ENCODE measurements at places on chromosomes 1 and 21.
A peak's percentile ranks its signal among the peaks of the same experiment; 100 is the strongest.

- no peak for DNase-seq
Measured at GRCh38 chr1:239826736-239827135, 264.9 kb upstream of the FMN2 start.

GRCh38 chr1:43659212-43660166, 9.5 kb downstream of the KDM4A start:
- no peak for DNase-seq

GRCh38 chr1:37792943-37793686, 532 bp upstream of the MANEAL start:
- no peak for DNase-seq

DNA sequence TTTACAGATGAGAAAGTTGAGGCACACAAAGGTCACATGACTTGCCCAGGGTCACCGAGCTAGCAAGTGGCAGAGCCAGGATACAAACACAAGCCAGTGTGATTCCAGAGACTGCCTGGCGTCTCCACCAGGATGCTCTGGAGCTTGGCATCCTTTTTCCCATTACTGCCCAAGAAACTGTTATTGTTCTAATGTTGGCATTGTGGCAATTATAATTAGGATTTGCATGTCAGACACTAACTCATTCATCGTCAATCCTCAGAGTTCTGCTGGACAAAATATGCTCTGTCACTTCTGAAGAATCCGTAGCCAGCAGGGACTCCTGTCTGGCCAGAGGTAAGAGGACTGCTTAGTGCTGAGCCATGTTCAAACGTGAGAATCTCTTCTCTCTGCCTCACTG, 8.8 kb downstream of the KAZN start:
- DNase-seq, result no peak

DNA sequence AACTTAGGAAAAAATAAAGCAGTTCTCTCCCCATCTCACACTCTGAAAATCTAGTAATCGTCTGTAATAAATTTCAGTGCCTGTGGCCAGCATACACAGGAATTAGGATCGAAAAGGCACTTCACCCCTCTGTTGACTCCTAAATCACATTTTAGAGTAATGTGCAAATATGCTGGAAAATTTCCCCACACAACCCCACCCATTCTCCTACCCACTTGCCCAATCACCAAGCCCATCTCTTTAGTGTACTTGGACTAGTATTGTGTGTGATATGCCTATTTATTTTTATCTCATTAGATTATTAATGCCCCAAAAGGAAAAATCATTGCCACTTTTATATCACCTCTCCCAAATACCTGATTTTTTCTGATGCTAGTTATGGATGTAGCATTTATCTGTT, 323.3 kb downstream of the ASTN1 start:
- DNase-seq, result no peak

DNA sequence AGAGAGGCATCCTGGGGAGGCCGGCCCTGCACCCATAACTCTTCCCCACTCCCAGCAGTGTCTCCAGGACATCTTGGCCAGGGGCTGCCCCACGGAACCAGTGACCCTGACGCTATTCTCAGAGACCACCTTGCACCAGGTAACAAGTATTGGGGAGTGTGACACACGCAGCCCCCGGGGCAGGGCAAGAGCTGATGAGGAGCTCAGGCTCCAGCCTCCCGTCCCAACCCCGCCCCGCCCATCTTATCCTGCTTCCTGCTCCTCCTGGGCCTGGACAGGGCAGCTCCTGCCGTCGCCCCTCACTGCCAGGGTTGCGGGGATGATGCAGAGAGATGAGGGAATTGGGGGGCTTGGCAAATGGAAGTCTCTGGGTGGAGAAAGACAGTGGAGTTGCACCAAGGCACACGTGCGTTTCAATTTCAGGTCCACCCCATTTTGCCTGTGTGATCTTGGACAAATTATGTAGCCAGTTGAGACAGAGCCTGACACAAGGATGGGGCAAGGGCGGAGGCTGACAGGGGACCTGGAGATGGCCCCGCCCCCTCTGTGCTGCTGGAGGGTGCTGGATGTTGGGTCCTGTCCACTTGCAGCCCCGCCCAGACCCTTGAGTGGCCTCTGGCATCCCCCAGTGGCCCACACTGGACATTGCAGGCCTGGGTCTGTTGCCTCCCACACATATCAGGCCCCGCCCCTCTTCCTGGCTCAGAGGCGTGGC, 10.7 kb downstream of the CLCNKA start:
- DNase-seq, result peak; percentile 77

DNA sequence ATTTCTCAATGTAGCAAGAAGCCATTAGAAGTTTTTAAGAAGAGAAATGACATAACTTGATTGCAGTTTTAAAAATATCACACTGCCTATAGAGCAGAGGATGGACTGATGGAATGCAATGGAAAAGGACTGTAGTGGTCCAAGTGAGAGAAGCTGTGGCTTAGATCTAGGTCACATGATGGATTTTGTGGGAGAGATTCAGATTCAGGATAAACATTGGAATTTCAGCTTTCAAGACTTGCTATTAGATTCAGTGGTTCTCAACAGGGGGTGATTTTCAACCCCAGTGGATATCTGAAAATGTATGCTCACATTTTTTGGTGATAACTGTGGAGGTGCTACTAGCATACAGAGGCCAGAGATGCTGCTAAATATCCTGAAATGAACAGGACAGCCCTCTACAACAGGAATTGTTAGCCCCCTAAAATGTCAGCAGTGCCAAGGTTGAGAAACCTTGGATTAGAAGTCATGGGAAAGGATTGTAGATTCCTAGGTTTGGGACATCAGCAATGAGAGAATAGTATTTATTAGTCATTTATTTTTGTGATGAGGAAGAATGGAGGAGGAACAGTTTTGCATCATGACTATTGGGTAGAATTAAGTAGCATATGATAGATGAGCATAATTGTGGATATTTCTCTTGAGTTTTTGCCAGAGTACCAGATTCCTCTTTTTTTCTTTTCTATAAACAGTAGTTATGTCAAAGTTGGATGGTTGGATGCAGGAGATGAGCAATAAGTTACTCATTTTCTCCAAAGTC, 30.1 kb upstream of the KCNK2 start:
- DNase-seq, result no peak

- DNase-seq, result no peak
Measured at GRCh38 chr21:45011426-45011825, 63.0 kb upstream of the ADARB1 start.

- DNase-seq, result no peak
Measured at GRCh38 chr1:52877554-52877953, 35.0 kb downstream of the ZYG11A start.

- no peak for DNase-seq
Measured at GRCh38 chr1:234206651-234207284, 166.5 kb upstream of the COA6 start.

Data from stimulated activated CD4-positive, alpha-beta T cell treated with anti-CD3 and anti-CD28 coated beads, Interleukin-15, amount 100 ng/mL, for 24 hours (primary cell).